PC-9 (cell line): ENCODE measurements at places on chromosomes 2 and 18.

DNA sequence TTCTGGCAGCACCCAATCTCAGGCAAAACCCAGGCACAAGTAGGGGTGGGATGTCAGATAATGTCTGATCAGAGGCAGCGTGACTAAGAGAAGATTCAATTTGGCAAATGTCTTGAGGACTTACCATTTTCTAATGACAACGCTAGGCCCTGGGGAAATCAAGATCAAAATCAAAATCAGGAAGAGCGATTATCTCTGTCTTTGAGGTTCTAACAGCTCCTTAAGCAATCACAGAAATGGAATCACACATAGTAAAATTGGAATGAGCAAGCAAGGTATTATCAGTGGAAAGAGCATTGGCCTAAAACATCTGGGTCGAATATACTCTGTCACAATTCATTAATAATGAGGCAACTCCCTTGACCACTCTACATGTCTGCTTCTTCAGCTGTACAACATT lies 8.6 kb upstream of the SERPINB2 start:
- DNase-seq = no peak

DNA sequence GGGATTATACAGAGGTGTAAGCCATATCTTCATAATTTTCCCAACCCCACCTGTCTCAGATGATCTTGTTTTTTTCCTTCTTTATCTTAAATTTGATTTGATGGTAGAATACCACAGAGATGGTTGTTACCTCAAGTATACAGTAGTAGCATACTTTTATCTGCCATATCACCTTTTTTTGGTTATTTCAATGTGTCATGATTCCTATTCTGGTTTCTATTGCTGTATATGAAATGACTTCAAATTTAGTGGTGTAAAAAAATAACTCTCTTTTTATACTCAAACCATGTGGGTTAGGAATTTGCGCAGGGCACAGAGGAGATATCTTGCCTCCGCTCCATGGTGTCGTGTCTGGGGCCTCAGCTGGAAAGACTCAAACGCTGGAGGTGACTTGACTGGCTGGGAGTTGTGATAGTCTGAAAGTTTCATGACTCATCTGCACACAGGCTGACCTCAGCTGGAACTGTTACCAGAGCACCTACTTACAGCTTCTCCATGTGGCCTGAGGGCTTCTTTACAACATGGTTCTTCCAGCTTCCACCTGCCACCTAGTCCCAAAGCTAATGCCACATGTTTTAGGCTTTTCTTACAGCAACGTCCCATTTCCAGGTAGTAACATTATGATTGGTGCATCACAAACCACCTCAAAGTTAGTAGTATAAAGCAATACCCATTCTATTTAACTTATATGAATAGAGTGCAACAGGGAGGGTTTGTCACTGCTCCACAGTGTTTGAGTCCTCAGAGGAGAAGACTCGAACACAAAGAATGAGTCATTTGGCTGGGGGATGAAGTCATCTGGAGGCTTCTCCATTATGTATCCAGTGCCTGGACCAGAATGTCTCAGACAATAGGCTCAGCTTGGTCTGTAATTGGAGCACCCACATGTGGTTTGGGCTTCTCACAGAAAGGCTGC lies 82.3 kb upstream of the XPO1 start:
- peak; percentile 93 for DNase-seq

GRCh38 chr2:145199042-145199441 lies 679.1 kb upstream of the ZEB2 start:
- no peak for DNase-seq

- no peak for DNase-seq
These were observed 306.7 kb downstream of the PIK3C3 start for GRCh38 chr18:42261731-42262130.
